ENCODE measurements at places on chromosomes 2 and 18.

DNA sequence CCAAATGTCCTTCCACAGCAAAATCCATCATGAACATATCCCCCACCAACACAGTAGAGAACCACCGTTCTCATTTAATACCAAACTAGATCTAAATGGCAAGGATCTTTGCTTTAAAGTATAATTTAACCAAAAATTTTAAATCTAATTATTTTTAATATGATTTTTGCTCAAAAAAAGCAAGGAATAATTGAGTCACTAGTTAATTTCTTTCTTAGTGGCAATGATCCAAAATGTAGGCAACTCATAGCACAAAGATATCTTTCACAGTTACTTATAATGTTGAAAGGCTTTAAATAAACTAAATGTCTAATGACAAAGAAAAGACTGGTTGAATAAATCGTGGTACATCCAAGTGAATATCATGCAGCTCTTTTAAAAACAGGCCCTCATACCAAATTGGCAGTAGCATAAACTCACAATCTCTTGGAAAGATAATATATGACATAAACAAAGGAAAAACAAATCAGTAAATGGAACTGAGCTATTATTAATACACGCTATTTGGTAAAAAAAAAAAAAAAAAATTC, 20.3 kb downstream of the PTPN2 start:
- DNase-seq = no peak

- no peak for DNase-seq
These were observed 638.7 kb downstream of the ZEB2 start for GRCh38 chr2:143881246-143881645.

DNA sequence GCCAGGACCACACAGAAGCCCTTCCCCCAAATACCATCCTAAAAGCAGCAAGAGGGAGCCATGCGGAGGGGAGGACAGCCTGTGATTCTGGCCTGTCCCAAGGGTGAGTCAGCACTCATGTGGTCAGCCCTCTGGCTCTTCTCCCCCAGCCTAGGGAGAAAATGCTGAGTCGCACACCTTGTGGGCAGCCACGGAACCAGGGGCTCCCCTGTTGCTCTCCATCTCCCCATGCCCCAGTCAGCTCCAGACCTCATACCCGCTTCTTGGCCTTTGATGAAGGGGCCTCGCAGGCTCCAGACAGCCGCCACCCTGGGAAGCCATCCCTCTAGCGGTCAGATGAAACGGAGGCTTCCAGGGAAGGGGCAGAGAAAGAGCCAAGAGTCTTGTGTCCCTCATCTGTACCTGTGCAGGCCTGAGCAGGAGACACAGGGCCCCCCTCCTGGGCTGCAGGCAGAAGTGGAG, 181.3 kb upstream of the SIX2 start:
- no peak for DNase-seq

DNA sequence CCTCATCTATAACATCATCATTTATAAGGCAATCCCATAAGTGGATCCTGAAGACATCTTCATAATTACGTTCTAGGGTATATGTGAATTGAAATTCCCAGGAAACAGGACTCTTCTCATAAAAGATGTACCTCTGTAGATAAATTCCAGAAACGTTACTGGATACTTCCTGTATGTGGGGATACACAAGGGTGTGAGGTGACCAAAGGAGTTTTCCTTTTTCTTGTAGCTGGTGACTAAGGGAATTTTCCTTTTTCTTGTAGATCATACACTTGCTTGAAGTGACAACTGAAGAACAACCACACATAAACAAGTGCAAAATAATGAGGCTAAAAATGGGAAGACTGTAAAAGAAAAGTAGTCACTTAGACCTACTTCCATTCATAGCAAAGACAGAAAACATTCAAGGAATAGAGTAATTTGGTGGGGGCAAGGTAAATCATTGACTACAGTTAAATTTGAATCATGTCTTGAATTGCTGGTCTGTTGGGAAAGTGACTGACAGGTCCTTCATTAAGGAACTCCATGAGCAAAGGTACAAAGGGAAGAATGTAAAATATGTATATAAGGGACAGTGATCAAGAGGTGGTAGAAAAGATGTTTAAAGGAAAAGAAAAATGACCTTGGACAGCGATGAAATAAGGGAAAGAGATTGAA, 53.2 kb upstream of the UBE2E3 start:
- no peak for DNase-seq

DNA sequence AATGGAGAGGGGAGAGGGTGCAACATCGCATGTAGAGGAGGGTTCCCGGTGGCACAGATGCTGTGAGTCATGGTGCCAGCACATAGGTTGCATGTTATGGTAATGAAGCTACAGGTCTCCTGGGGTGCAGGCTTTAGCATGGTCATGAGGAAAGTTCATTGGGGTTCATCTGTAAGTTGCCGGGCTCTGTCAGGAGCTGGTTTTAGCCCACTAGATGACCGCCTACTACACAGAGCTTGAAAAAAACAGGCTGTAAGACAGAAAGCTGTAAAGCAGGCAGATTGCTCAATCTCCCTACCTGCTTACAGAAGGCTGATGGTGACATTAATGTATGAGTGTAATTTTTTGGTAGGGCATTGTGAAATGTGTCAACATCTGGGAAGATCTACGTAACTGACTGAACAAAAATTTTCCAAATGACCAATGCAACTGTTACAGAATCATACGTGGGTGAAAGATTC, 23.9 kb downstream of the DYSF start:
- DNase-seq = no peak

GRCh38 chr2:46276642-46277041, 20.6 kb upstream of the EPAS1 start:
- no peak for DNase-seq

DNA sequence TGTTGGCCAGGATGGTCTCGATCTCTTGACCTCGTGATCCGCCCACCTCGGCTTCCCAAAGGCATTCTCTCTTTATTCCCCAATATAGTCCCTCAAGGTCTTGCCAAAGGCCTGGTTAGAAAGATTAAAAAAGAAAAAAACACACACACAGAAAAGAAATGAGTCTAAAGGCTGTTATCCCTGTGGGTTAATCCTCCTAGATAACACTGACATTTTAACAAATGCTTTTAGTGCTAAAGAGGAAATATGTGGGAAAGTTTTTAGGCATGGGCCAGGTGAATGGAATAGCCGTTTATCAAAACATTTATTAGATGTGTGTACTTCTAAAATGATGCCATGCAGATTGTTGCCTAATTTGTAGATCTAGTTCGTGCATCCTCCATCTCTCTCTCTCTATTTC, 261.6 kb upstream of the FN1 start:
- no peak for DNase-seq

DNA sequence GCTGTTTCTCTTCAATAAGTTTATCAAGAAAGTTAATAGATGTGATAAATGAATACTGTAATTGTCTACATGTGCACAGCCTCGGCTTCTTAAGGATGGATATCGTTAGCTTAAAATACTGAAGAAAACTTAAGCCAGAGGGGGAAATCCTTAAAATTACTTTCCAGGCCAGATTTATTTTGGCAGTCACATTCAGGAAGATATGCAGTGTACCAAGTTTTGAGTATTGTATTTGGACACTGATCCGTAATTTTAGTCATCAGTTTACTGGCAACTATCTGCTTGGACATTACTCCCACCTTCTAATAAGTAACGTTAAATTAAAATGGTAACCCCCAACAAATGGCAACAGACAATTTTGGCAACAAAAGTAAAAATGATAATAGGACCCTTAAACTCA, 770.0 kb upstream of the ZEB2 start:
- no peak for DNase-seq

DNA sequence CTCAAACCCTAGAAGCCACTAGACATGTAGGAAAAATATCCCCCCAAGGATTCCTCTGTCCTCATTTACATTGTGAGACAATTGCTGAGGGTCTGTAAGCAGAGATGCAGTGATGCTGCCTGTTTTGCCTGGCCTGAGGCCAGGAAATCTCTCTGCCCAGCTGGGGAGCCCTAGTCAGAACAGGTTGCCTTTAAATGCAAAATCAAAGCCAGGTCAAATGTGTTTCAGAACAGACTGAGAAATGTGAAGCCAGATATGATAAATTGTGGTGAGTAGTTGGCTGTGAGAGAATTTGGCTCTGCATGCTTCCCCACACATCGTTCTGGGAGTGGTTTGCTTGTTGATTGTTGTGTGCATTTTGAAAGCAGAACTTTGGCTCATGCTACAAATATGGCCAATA, 38.4 kb upstream of the NXPH2 start:
- no peak for DNase-seq

DNA sequence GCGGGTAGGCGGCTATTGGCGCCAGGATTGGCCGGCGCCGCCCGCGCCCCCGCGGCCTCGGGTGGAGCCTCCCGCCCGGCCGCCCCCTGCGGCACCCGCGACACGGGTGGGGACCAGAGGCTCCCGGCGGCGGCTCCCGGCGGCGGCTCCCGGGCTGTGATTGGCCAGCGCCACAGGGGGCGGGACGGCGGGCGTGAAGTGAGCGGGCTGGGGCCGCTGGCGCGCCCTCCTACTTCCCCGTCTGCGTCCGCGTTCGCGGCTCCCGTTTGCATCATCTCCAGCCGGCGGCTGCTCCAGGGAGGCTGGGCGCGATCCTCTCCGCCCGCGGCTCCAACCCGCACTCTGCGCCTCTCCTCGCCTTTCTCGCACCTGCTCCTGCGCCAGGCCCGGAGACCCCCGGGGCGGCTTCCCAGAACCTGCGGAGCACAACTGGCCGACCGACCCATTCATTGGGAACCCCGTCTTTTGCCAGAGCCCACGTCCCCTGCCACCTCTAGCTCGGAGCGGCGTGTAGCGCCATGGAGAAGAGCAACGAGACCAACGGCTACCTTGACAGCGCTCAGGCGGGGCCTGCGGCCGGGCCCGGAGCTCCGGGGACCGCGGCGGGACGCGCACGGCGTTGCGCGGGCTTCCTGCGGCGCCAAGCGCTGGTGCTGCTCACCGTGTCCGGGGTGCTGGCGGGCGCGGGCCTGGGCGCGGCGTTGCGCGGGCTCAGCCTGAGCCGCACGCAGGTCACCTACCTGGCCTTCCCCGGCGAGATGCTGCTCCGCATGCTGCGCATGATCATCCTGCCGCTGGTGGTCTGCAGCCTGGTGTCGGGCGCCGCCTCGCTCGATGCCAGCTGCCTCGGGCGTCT, at the start of gene SLC1A4:
SLC1A4 (plus strand) TSS at position 274 of the 856 bp plus-strand sequence; CDS start at position 519, 245 bp downstream.
- peak; percentile 46 for DNase-seq

GRCh38 chr2:241155936-241156335, 5.7 kb downstream of the PPP1R7 start:
- no peak for DNase-seq

GRCh38 chr18:79378536-79379250, 17.0 kb upstream of the NFATC1 start:
- DNase-seq = no peak
